NCI-H2171 (cell line): ENCODE measurements at places on chromosomes 3 and 15.
A peak's percentile ranks its signal among the peaks of the same experiment; 100 is the strongest.

DNA sequence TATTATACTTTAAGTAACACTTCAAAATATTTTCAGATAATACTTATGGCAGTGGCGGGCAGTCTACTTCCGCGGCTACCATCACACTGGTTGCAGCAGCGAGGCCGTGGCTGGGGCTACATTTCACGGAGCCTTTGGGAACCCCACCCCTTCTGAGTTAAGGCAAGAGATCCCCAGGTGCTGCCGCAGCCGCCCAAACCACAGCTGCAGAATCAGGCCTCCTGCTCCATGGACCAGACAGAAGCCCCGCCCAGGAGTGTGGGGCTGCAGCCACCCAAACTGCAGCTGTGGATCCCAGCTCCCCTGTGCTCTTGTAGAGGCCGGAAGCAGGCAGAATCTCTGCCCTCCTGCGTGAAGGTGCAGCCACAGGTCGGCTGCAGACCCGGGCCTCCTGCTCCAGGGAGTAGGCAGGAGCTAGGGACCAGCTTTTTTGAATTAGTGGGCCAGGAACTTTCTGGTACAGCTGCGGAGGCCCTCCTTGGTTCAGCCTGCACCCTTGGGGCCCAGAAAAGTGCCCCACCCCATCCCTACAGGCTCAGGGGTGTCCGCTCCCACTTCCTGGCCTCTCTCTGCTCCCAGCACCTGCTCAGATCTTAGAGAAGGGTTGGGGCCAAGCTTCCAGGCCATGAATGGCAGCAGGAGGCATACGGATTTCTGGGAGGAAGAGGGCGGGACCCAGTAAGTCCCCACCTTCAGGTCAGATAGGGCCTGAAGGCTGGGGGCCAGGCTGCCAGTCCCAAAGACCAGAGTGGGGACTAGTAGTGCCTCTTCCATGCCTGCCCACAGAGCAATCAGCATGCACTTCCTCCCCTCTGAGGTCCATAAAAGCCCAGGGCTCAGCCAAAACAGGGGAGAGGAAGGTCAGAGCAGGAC, 1188.8 kb upstream of the CADM2 start:
- no peak for DNase-seq

DNA sequence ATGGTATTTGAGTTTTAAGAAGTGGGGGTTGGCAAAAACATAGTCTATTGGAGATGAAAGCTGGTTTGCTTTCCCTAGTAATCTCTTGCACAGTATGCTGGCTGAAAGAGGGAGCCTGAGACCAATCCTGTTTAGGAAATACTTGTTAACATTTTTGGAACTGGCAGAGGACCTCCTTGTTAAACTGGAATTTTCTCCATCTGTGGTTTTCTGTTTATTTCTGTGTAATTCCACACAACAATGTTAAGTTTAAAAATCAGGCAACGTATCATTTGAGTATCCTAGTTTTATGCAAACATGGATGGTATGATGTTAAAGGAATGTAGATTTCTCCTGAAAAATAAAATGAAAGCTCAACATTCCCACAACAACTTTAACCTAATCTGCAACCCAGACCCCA, 536.0 kb upstream of the TBL1XR1 start:
- no peak for DNase-seq

DNA sequence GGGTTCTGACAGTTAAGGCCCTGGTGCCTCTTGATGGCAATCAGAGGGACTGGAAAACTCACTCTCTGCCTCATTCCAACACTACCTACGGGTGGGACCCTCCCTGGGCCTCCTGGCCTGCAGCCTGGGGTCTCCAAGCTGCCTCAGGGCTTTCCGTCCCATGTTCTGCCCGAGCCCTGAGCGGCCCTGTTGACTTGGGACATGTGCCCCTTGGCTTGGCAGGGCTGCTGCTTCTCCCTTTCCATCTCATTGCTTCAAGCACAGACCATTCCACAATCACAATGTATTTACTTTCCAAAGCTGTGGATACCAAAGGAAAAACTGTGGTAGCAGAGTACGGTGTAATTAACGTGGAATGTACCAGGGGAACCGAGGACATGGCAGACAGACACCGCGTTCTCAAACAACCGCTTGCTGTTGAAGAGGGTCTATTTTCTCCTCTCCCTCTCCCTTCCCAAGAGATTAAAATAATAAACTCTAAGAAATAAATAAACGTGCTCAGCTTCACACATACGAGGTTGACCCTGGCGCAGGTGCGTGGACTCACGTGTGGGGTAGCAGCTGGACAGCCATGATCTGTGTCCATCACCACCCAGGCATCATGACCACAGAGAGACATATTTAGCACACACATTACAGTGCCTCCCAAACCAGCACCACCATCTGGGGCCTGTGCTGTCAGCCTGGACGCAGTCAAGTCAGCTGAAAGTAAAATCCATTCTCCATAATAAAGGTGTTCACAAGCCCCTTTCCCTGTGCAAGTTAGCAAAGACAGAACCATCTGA, 172.0 kb downstream of the XXYLT1 start:
- DNase-seq, result no peak

GRCh38 chr3:48119505-48120193, 68.6 kb downstream of the CDC25A start:
- DNase-seq, result no peak

GRCh38 chr3:190862209-190863118, at the start of gene GMNC:
GMNC (minus strand) TSS chr3:190862694; CDS start chr3:190862615, 79 bp downstream.
- no peak for DNase-seq

- no peak for DNase-seq
Measured at GRCh38 chr3:72962317-72962716, 34.3 kb upstream of the PPP4R2 start.

- DNase-seq, result no peak
Measured at GRCh38 chr3:184608209-184608608, 46.6 kb downstream of the EPHB3 start.

DNA sequence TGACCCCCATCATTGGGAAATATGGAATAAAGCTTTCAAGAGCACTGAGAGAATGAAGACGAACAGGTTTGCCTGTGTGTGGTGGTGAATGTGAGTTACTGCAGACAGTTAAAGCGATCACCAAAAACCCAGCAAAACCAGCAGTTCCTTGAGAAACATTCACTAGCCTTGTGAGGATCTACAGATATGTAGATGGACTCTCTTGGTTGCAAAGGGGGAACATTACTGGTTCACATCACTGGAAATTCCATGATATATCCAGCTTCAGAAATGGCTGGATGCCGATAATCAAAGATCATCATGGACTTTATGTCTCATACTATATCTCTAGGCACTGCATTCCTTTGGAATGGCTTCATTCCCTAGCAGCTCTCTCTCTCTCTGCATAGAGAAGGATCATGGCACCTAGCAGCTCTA, 10.2 kb upstream of the HERC1 start:
- DNase-seq, result no peak

- no peak for DNase-seq
Measured at GRCh38 chr15:84702961-84703482, 12.9 kb downstream of the SEC11A start.

GRCh38 chr3:177483182-177483967, 286.1 kb upstream of the TBL1XR1 start:
- no peak for DNase-seq

DNA sequence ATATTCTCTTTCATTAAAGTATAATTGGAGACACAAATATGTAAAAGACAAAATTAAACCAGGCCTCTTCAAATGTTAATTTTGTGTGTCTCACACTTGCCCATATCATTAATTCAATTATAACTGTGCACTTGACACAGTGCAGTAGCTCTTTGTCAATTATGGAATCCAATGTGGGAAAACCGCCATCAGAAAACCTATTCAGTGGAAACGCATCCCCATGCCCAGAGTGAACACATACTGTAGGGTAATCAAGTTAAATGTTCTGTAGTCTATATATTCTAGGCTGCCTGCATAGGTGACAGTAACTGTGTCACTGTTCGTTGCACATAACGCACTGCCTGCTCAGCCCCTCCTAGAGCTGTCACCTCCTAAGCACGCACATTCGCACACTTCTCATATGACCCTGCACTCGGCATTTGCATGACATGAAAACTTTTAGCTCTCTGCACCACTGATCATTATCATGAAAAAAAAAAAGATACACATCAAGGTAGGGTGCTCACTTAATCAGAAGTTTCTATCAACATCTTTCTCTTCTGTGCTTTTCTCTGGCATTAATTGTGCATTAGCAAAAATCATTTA, 63.2 kb downstream of the MEIS2 start:
- no peak for DNase-seq

GRCh38 chr3:157469561-157470294, 33.1 kb downstream of the PTX3 start:
- no peak for DNase-seq

DNA sequence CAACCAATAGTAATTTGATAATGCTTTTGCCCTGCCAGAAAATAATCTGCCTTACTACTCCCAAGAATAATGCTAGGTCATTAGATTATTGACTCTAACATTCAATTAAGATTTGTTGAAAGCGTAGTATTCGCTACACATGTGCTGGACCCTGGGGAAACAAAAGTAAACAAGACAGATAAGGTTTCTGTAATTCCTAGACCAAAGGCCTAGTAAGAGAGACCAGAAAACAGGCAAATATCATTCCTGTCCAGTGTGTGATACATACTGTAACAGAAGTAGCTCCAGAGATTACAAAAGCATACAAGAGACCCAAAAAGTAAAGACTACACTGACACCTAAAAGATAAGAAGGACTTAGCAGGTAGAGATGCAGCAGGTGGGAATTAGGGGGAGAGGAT, 60.8 kb downstream of the PLOD2 start:
- DNase-seq, result no peak

DNA sequence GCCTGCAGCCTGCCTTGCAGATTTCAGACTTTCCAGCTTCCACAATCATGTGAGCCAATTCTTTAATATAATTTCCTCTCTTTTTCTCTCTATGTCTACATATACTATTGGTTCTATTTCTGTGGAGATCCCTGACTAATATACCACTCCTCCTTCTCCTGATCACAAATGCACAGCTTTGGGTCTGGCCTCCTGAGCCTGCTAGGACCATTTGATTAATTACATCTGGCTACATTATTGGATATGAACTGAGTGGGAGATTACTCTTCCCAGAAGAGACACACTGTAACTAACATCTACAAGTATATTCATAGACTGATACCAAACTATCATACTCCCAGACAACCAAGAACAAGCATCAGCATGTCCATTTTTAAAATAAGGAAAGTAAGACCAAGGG, 188.9 kb upstream of the LMCD1 start:
- no peak for DNase-seq

GRCh38 chr3:13277196-13277813, 142.8 kb downstream of the NUP210 start:
- DNase-seq, result peak; percentile 23

DNA sequence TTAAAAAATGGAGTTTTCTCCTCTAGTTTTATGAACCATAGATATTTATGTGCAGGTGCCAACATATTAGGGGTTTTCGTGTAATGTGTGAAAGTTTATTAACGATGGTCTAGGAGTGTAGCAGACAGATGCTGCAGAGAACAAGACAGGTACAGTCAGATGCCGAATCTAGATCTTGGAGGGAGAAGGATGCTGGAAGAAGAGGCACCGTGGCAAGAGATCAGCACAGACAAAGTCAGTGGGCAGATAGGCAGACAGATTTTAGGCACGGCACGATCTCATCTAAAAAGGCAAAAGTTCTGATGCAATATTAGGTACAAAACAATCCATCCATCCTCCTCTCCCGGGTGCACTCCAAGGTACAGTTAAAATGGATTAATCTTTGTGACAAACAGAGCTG, 161.6 kb downstream of the TIGIT start:
- DNase-seq, result no peak

GRCh38 chr3:106010829-106011228, 142.0 kb upstream of the CBLB start:
- no peak for DNase-seq

GRCh38 chr3:141370065-141370533, 1.8 kb downstream of the ZBTB38 start:
- DNase-seq, result peak; percentile 63

DNA sequence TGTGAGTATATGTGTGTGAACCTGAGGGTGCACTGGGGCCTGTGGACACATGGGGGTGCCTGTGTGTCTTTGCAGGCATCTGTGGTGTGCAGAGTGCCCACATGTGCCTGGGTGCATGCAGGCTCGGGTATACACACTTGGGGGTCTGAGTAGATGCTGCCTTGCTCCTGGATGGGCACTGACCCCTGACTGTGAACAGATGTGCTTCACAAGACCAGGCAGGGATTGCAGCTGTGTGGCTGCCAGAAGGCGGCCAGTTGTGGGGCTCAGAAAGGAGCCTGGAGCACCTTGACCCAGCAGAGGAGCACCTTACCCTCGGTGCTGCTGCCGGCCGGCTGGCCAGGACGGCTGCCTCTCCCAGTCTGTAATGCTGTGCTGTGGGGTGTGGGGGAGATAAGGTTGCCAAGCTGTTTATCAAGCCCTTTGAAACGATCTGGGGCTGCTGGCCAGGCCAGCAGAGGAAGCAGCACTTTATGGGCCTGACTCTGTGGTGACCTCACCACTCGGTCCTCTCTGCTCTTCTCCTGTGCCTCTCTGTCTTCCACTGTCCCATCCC, 55.5 kb upstream of the MRPS22 start:
- DNase-seq, result no peak

GRCh38 chr3:47399531-47400270, 18.9 kb downstream of the PTPN23 start:
- no peak for DNase-seq

GRCh38 chr3:144287001-144287400, 315.4 kb downstream of the DIPK2A start:
- no peak for DNase-seq

DNA sequence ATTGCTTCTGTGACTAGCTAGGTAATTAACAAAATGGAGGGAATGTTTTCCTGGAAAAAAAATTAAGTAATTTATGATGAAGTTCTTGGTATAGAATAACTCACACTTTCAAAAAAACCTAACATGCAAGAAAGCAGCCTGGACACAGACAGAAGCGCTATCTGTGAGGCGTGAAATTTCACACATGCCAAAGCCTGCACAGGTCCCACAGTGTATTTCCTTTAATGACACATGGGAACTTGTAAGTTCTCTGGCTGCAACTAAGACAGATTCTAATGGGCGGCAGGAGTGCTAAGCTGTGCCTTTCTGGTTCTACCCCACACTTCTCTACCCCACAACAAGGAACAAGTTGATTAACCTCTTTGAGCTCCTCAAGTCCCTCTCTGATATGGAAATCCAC, 84.9 kb upstream of the NEO1 start:
- DNase-seq, result no peak

- no peak for DNase-seq
Measured at GRCh38 chr15:96804754-96805153, 474.3 kb downstream of the NR2F2 start.

- DNase-seq, result no peak
Measured at GRCh38 chr3:13507247-13507569, 27.1 kb downstream of the HDAC11 start.

- no peak for DNase-seq
Measured at GRCh38 chr3:56314842-56315241, 153.4 kb downstream of the ERC2 start.

DNA sequence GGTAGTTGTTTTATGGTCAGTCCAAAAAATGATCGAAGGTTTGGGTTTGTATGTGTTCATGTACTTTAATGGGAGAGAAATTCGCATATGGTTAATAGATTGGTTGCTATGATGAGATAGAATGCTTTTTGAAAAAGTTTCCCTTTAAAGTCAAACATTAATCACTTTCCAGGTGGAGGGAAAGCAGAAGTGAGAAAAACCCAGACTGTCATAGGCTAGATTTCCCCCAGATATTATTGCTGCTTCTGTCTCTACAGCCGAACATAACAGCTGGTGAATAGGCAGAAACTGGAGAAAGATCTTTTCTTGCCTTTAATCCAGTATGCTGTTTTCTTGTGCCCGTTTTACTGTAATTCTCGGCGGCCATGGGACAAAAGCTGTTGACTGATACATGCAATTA, 287.6 kb downstream of the SOX2 start:
- DNase-seq, result no peak
